ENCODE measurements at places on chromosomes 1 and 21.

GRCh38 chr1:156075162-156075561, 7.1 kb downstream of the MEX3A start:
- no peak for DNase-seq

- DNase-seq, result no peak
Observed at GRCh38 chr1:46008585-46008984, 123.8 kb downstream of the PIK3R3 start.

DNA sequence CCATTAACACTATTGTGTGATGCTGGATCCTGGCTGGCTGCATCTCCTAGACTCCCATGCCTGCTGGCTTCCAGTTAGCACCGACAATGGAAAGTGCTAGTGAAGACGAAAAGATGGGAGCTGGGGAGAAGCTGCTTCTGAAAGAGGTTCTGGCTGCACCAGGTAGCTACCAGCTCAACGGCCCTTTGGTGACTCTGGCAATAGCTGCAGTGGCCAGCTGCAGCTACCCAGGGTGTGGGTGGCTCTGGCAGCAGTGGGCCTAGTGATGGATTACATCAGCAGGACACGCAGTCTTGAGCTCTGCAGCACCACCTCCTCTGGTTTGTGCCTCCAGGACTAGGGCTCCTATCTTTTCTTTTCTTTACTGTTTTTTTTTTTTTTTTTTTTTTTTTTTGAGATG, 662.6 kb downstream of the MATN1 start:
- DNase-seq, result no peak

DNA sequence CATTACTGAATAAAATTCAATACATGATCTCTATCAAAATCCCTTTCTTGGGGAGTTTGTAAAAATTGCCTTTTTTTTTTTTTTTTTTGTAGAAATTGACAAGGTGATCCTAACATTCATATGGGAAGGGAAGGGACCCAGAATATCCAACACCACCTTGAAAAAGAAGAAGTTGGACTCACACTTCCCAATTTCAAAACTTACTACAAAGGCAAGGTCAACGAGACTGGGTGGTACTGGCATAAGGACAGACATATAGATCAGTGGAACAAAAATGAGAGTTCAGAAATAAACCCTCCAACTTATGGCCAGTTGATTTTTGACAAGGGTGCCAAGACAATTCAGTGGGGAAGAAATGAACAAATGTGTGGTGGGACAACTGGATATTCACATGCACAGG, 31.4 kb upstream of the CLSTN1 start:
- no peak for DNase-seq
